SHP77 (cell line): ENCODE measurements at places on chromosomes 3 and 15.

- DNase-seq: no peak
These were observed 414.2 kb downstream of the CNTN4 start for GRCh38 chr3:2512881-2513280.

DNA sequence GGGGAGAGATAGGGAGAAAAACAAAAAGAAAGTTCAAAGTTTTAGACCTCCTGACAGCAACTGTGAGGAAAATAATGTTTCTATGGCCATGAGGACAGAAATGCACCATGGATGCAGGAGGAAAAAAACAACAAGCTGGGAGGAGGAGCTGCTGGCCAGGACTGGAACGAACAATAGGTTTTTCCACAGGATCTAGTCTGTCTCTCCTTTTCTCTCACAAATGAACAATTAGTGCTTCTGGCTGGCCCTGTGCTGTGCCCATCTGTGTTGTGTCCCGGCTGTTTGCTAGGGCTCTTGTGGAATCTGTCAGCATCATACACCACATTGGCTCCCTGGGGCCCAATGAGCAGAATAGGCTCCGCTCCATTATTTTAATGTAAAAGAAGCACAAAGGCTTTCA lies 15.2 kb downstream of the GK5 start:
- DNase-seq: no peak

GRCh38 chr3:94402126-94402525 lies 339.3 kb downstream of the NSUN3 start:
- DNase-seq: no peak

DNA sequence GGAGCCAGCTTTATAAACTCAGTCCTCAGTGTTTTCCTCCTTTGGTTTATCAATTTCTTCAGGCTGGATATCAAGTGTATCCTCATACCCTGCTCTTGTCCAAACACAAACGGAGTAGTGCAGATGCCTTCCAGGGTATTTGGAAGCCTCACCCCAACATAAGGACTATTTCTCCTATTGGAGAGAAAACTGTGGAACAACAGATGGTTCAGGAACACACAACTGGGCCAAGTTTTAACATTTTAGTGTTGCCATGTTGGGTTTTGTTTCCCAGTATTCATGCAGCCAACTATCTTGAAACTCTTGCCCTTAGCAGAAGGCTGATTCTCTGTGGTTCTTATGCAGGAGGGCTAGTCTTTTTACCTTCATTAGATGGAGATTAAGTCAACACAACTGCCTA lies 398.1 kb downstream of the GABRB3 start:
- no peak for DNase-seq

GRCh38 chr3:32502946-32503286 lies 264 bp upstream of the CMTM6 start:
- DNase-seq: no peak

GRCh38 chr15:41940441-41940857 lies 31.9 kb downstream of the EHD4 start:
- DNase-seq: no peak

GRCh38 chr15:58288592-58288991 lies 143.2 kb upstream of the LIPC start:
- DNase-seq: no peak

DNA sequence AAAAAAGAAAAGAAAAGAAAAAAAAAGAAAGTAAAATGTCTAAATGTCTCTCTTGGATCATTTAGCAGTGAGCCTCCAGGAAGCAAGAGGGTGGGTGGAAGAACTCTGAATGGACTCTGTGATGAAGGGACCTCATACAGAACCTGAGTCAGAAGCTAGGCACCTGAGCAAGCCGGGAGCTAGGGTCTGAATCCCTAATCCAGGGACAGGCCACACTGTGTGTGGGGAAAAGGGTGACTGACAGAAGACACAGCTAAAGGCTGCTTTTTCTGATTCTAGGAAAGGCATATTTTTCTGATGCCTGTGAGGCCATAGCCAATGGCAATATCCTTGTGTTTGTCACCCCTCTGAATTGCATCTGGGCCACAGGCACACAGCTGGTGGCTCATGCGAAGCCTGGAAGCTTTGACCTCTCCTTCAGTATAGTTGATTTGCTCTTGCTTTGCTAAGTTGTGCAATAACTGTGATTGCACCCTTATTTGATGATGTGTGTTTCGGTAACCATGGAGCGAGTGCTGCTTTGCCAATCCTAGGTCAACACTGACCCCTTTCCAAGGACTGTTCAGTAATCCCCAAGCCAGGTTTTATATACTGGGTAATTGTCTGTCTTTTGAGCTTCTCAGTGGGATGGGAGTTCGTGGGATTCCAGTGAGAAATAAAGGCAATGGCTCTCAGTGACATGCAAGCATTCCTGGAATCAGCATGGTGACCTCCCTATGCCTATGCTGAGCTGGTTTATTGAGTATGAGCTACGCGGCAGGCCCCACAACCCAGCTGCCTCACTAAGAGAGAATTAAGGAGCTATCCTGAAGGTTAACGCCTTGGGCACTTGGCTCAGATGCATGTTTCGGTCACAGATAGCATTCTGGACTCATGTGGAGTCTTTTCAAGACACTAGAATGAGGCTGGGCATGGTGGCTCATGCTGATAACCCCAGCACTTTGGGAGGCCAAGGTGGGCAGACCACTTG lies 49.0 kb upstream of the OSBPL11 start:
- no peak for DNase-seq

DNA sequence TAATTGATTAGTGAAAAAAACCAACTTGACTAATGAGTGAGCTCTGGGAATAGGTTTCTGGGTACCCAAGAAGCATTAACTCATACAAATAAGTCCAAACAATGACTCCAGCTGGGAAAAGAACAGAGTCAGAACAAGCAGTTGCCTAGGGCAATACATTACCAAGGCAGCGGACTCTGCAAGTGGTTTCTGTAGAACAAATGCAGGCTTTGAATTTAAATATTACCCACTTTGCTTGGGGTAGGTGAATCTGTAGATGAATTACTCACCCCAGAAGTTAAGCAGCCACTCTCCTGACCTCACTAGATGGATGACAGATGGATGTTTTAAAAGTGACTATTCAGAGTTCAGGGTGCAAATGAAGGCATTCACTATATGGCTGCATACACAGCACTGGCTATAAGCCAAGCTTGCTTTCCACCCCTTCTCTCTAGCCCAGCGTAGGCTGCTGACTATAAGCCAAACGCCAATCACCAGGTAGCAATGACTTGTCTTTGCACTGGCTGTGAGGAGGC lies 73.1 kb upstream of the BHLHE40 start:
- peak; percentile 30 for DNase-seq
